Hepatocyte (in vitro differentiated cells): ENCODE measurements at places on chromosomes 3 and 15. TPM values are rescaled to one million over a fixed set of nuclear protein-coding genes. Genes with fewer than 3 reads are reported as not detected.

- H3K4me1 ChIP-seq, result no peaks in the 10 kb centered on the region
- H3K27me3 ChIP-seq, result no peaks in the 10 kb centered on the region
- peak overlapping the region; percentile 81 for H3K27ac ChIP-seq
- H3K36me3 ChIP-seq, result no peaks in the 10 kb centered on the region
Observed at GRCh38 chr15:75620058-75620820, 5.3 kb downstream of the SNUPN start.

DNA sequence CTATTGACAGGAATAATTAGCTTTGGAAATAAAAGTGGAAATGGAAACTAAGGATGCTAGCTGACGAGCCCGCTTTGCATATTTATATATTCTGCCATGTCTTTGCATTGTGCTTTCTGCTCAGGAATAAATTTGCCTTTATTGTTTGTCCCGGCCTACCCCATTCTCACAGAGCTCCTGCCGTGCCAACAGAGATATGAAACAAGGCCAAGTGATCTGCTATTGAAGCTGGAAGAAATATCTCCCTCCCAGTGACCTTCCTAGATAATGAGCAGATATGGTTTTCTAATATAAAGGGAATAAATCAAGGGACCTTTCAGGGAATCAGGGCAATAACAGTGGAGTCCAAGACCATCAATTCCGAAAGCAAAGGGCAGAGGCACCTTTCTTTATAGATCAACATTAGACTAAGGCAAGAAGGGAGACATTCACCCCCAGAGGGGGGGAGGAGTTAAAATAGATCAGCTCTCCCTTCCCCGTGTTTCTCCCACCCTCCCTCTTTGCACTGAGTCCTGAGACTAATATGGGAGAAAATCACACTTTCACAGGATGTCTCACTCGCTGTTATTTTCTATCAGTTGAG, 664.6 kb downstream of the AGBL1 start:
- H3K36me3 ChIP-seq, result no peaks in the 10 kb centered on the region
- H3K27me3 ChIP-seq, result no peaks in the 10 kb centered on the region
- DNase-seq, result no peak
- no peak overlapping the region for H3K4me3 ChIP-seq
- H3K4me1 ChIP-seq, result no peaks in the 10 kb centered on the region

HIGD2B gene
- polyA plus RNA-seq, result 0.23 TPM in 1 of 2 replicates, not detected in the other

GP9 gene
- polyA plus RNA-seq, result not detected in 2 replicates

DNA sequence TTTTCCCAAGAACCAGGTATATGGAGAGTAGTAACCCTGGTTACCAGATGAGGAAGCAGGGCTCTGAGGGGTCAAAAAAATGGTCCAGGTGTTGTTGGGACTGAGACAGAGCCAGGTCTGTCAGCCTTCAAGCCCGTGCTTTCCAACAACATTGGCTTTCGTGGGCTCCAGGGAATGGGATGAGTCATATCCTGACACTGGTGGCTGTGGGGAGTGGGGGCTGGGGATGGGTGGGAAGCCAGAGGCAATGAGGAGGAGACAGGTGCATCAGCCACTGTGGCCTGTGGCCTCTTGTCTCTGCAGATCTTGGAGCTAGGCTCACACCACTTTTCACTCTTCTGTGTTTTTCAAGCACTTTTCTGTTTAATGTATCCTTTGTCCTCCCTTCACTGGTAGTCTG, 38.2 kb downstream of the CORO2B start:
- H3K4me3 ChIP-seq, result no peak overlapping the region
- H3K4me1 ChIP-seq, result no peaks in the 10 kb centered on the region
- no peaks in the 10 kb centered on the region for H3K36me3 ChIP-seq
- H3K27ac ChIP-seq, result no peak overlapping the region
- no peaks in the 10 kb centered on the region for H3K27me3 ChIP-seq
- DNase-seq, result no peak
